Activated gamma-delta T cell treated with Interleukin-2 at 50 U/mL for 16 hours (primary cell): ENCODE measurements at places on chromosomes 2 and 18.

- no peak for DNase-seq
Observed at GRCh38 chr2:45260946-45261345, 251.7 kb upstream of the SIX2 start.

DNA sequence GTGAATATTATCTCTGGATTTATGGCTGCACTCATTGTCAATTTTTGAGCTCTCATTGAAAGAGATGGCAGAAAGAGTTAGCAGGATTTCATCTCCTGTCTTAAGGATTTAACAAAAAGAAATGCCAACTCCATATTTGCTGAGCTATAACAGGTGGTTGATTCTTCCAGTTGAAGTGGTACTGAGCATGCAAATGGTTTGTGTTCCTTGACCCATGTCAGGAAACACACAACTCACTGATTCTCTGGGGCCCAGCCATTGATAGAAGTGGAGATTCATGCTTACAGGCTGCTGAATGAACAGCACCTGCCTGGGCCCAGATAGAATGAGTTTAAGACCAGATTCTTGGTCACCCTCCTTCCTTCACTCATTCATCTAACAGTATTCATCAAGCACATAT lies 128.8 kb downstream of the CERS6 start:
- DNase-seq, result no peak

DNA sequence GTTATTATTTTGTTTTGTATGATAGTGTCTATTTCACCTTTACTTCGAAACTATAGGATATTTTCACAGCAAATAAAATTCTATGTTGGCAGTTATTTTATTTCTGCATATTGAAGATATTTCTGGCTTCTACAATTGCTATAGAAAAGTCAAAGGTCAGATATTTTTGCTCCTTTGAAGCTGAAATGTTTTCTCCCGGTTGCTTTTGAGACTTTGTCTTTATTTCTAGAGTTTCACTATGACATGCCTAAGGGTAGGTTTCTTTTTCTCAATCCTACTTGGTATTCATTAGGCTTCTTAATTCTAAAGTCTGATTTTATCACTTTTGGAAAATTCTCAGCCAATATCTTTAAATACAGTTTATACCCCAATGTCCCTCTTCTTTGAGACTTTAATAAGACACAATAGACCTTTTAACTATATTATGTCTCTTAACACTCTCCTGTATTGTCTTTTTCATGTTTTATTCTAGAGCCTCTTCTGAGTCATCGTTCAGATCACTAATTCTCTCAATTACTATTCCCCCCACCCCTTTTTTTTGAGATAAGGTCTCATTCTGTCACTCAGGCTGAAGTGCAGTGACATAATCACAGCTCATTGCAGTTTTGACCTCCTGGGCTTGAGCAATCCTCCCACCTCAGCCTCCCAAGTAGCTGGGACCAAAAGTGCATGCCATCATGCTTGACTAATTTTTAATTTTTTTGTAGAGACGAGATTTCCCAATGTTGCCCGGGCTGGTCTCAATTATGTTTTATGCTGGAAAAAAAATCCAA lies 50.5 kb downstream of the USP37 start:
- no peak for DNase-seq

DNA sequence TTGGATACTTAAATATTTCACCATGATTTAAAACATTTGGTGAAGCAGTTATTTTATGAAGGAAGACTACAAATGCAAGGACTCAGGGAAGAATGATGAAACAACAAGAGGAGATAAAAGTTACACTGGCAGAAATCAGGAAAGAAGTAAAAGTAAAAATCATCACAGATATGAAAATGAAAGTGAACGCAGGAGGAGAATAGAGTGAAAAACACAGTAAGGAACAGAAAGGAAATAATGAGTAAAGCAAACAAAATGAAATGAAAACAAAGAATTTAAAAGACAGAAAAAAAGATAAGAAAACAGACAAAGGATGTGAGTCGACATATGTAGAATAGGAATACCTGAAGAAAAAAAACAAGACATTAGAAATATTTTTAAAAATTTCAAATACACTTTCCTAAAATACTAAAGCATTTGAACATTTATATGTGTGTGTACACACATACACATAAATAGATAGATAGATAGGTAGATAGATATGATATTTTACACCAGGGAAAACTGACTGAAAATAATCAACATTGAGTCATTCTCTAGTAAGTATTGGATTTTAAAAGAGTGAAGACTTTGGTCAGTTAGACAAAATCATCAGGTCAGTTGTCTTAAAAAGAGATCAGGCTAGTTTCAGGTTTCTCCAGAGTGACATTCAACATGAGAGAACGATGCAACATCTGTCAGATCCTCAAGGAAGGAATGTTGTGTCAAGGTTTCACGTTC lies 12.1 kb upstream of the KDSR start:
- DNase-seq, result no peak

- DNase-seq, result no peak
Observed at GRCh38 chr18:657311-658000, at the start of gene TYMS. Gene TYMS, plus strand, starts transcription at chr18:657653. Its CDS starts 90 bp downstream, at chr18:657743.

DNA sequence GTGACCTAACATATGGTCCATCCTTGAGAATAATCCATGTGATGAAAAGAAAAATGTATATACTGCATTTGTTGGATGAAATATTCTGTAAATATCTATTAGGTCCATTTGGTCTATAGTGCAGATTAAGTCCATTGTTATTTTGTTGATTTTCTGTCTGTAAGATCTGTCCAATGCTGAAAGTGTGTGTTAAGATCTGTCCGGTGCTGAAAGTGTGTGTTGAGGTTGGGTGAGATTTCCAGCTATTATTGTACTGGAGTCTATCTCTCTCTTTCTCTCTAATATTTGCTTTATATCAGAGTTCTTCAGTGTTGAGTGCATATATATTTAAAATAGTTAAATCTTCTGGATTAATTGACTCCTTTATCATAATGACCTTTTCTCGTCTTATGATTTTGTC lies 828.8 kb upstream of the CRIM1 start:
- no peak for DNase-seq

GRCh38 chr2:199581408-199581807 lies 123.7 kb upstream of the SATB2 start:
- DNase-seq, result no peak

DNA sequence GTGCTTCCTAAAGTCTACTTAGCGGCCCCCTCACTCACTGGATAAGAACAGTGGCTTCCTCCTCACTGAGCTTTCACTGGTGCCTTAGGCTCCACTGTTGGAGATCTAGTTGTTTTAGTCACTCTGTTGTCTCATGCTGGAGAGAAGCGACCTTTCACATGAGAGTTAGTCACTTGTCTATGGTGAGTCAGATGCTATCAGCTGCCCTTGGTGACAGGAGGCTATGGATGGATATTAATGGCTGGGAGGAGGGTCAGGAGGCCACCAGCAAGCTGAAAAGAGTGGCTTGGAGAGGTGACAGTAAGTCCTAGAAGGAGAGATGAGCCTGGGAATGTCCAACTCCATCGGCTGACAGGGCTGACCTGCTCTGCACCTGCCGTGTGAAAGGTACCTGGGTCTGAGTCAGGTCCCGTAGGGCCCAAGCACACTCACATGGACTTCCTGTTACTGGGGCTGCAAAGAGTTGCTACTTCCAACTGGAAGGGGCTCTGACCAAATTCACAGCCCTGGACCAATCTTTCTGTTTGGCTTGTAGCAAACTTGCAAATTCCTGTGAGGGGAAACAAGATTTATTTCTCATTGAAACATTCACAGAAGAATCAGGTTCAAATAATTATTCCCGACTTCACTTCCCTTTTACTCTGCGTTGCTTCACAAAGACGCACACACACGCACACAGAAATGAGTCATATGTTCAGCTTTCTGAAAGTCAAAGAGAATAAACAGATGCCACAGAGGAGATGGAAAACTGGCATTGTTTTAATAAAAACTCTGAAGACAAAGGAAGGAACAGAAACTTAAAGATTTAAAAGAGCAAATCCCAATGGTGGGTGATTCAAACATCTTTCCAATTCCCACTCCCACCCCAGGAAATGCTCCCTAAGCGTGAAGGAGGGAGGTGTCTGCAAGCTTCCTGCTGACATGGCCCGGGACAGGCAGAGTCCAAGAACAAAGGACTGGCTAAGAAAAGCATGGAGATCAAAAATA lies 203.5 kb upstream of the TWIST2 start:
- DNase-seq, result no peak

DNA sequence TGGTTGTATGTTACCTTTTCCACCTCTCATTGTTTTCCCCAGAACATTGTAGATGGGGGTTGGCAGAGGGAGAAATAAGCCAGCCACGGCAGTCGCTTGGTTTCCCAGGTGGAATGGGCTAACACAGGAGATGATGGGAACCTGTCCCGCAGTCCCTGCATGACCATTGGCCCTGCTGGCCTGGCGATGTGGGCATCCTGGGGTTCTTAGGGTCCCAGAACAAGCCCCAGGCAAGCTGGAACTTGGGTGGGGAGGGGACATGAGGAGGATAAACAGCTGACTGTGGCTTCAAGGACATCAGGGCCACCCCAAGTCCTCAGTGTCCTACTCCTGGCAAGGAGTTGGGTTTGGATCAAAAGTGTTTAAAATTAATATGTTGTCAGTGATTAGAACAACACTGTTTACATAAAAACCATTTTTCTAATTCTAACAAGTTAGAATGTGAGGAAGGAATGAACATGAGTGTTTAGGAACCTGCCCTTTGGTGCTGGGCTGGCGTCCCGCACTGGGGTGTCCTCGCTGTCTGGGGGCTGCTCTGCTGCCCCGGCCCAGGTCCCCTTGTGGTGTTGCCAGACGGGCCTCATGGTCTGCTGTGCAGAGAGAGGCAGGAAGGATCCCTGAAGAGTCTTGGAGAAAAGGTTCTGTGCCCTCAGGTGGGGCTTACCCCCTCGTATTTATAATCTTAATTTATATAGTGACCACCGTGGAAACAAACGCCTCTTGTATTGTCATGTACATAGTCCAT lies 95.1 kb downstream of the USP40 start:
- no peak for DNase-seq

DNA sequence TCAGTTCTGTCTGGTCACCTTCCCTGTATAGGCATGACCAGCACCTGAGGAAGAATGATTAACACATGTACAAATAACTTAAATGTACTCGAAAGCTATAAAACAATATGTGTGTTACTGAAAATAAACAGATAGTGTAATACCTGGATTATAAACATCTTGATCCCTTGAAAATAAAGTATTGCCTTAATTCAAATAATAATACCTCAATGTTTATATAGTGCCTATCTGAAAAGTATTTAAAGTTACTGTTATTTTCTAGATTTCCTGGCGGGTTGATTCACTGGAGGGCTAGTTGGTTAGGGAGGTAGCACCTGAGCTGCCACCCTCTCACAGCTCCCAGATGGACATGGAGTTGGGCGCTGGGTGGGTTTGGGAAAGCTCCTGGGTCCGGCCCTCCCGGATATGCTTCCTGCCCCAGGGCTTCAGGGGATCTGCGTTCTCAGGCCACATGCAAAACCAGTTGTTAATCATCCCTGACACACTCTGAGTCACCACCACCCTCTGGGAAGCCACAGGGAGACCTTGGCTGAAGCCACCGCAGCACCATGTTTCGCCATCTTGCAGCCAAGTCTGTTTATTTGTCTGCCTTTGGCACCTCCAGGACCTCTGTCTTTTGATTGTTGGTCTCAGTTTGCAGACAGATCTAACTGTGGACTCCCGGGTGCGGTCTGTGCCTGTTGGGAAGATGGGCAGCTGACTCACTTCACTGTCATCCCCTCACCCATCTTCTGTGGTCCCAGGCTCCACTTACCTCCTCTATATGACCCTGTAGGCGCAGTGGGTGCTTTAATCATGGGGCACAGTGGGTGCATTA lies 35.3 kb downstream of the RAB31 start:
- DNase-seq, result no peak

GRCh38 chr18:27604583-27604982 lies 419.5 kb upstream of the CHST9 start:
- no peak for DNase-seq

DNA sequence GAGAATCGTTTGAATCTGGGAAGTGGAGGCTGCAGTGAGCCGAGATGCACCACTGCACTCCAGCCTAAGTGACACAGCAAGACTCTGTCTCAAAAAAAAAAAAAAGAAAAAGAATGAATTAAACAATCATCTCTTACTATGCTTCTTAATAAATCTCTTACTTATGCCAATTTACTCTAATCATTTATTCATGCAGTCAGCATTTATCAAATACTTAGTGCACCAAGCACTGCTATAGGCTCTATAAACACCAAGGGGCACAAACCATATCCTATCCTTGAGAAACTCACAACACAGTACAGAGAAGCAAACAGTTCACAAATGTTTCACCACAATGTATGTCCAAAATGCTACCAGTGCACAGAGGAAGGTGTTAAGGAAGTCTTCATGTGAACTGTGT lies 189.4 kb downstream of the PDE11A start:
- no peak for DNase-seq

GRCh38 chr2:231332388-231332787 lies 63.1 kb upstream of the B3GNT7 start:
- no peak for DNase-seq

GRCh38 chr2:1328684-1329083 lies 84.6 kb upstream of the TPO start:
- DNase-seq, result no peak

- DNase-seq, result no peak
Observed at GRCh38 chr18:49399003-49399402, 61.4 kb downstream of the DYM start.
